ENCODE measurements at places on chromosomes 13 and 19. TPM values are rescaled to one million over a fixed set of nuclear protein-coding genes. Genes with fewer than 3 reads are reported as not detected.

Gene LRRC63
- polyA plus RNA-seq, result 0.03 TPM

Gene KLF5
- polyA plus RNA-seq, result 0.38 TPM

Gene HIPK4
- polyA plus RNA-seq, result 0.02 TPM

Gene TEX26
- 0.08 TPM for polyA plus RNA-seq

Gene CGB5
- polyA plus RNA-seq, result not detected

Gene FGF9
- polyA plus RNA-seq, result not detected

Gene ZSCAN1
- not detected for polyA plus RNA-seq

Gene SEMA6B
- 0.58 TPM for polyA plus RNA-seq

Gene ZNF582
- 1.5 TPM for polyA plus RNA-seq

Gene ZNF274
- 5.7 TPM for polyA plus RNA-seq

Gene GNA15
- polyA plus RNA-seq, result 0.11 TPM

Gene MISP
- polyA plus RNA-seq, result not detected

Gene FAM174C
- polyA plus RNA-seq, result 51.9 TPM

Gene CGB8
- polyA plus RNA-seq, result not detected
